Fibroblast of the aortic adventitia (primary cell): ENCODE measurements at places on chromosomes 16 and 17. TPM values are rescaled to one million over a fixed set of nuclear protein-coding genes. Genes with fewer than 3 reads are reported as not detected.
A peak's percentile ranks its signal among the peaks of the same experiment; 100 is the strongest.

DNA sequence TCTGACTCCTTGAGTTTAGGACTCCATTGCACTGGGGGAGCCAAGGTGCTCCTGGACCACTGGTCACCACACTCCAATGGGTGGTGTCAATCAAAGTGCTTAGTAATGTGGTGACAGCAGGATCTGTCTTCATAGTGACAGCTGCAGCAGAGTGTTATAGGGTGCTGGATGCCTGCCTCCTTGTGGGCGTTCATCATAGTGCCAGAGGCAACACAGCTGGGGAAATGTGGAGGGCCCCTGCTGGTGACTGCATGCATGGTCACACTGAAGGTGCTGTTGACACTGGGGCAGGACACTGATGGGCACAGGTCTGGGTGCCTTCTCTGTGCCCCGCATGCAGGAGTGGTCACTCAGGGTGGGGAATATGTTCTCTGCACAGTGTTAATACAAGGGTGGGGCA, 177.5 kb upstream of the CDH8 start:
- DNase-seq = no peak

DNA sequence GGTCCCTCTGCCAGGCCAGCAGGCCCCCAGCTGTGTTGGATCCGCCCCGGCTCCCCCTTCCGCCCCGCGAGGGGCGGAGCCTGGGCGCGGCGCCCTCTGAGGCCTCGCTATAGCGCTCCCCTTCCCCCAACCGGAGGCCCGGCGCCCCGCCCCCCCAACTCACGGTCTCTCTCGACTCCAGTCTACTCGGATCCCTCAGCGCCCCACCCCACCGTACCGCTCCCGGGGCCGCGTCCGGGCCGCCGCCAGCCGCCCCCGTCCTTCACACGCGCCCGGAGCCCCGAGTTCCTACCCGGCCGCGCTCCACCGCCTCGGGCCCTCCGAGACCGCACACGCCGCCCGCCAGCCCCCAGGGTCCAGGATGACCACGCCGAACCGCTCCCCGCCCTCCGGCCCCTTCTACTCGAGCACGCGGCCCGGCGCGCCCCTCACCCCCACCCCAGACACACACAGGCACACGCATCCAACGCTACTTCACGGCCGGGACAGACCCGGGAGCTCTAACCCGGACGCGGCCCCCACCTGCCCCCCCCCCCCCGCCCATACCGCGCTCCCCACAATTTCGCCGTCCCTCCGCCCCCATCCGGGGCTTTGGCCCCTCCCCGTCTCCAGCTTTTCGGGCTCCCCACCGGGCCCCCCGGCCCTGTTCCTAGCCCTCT, 1.4 kb downstream of the PHF23 start:
- peak; percentile 54 for DNase-seq

DNA sequence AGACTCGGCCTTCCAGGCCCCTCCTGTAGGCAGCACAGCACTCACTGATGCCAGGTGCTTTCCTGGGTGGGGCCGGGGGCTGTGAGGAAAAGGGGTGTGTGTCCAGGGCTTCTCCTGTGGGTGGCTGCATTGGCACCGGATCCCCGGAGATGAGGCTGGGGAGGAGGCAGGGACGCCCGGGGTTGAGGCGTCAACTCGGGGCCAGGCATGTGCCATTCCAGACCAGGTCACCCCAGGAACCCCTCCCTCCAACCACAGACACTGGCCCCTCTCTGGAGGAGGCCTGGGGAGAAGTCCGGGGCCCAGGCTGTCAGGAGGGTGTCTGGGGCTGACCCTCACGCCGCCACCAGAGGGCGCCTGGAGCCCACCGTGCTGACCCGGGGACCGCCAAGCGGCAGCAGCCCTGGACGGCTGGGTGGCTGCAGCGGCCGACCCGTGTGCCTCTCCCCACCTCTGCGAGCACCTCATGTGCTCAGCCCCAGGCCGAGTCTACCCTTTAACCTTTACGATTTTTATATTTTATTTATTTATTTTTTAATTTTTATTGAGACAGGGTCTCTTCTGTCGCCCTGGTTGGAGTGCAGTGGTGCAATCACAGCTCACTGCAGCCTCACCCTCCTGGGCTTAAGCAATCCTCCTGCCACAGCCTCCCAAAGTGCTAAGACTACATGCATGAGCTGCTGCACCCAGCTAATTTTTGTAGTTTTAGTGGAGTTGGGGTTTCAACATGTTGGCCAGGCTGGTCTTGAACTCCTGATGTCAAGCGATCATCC, 3.2 kb upstream of the METRN start:
- peak; percentile 61 for DNase-seq

DNA sequence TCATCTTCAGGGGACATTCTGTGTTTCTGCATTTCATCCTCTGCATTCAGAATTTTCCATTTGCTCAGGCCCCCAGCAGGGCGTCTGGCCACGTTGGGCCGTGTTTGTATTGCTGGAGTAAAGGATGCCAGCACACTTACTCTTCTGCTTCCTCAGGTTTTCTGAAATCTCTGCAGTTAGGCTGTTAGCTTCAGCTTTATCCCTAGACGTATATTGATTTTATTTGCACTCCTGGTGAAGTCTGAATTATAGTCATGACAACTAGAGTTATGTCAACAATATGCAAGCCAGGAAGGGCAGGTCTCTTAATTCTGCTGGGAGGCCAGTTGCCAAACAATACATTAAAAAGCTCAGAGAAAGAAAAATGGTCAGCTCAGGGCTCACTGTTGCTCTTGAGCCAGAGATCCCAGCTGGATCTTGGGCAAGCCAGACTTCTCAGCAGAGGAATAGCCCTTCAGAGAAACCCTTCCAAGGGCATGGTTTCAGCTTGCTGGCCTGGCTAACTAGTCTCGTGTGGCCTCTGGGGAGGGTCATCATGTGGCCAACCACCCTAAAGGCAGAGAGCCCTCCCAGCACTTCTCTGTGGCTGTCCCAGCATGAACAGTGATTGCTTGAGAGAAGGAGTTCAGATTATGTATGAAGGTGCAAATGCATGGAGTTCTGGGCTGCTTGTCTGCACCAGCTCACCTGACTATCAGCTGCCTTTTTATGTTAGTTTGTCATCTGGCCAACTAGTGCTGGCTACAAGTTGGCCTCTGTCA, 110.2 kb upstream of the CACNG5 start:
- DNase-seq = peak; percentile 95

MT4 gene
- total RNA-seq = not detected in 2 replicates

ATP2A1 gene
- total RNA-seq = 0.18 TPM in 1 of 2 replicates, not detected in the other

GRCh38 chr17:50661348-50661747, 26.7 kb downstream of the ABCC3 start:
- DNase-seq = no peak

DNA sequence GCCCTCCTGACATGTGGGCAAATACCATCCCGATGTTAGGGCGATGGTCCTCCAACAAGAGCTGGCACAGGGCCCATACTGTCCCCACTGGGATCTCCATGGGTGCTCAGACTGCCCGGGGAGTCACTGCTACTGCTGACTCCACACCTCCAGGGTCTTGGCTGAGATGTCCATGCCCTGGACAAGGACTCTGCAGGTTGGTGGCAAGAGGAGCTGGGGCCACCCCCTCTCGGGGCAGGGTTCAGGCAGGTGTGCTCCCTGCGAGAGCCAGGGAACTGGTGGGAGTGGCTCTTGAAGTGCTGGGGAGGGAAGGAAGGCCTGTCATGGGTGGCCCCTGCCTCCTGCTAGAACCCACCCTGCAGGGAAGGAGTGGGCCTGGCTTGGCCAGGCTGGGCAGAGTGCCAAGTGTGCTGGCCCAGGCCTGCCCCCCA, 6.4 kb downstream of the CASKIN2 start:
- DNase-seq = no peak

DNA sequence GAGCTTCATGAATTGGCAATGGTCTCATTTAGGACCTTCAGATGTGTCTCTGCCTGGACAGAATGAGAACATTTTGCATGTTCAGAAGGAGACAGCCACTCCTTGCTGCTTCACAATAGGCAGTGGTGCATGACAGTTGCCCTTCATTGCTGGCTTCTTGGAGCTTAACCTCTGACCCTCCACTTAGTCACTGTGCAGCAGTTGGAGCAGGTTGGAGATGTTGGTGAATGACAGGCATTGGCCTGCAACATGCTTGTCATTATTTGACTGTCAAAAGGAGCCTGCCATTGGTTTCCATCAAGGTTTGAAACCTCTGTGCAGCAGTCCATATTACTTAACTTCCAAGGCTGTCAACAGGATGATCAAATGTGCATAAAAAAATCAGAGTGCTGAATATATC, 22.7 kb downstream of the FTO start:
- no peak for DNase-seq

CFAP119 gene
- 0.49 and 2.7 TPM in 2 replicates for total RNA-seq

DNA sequence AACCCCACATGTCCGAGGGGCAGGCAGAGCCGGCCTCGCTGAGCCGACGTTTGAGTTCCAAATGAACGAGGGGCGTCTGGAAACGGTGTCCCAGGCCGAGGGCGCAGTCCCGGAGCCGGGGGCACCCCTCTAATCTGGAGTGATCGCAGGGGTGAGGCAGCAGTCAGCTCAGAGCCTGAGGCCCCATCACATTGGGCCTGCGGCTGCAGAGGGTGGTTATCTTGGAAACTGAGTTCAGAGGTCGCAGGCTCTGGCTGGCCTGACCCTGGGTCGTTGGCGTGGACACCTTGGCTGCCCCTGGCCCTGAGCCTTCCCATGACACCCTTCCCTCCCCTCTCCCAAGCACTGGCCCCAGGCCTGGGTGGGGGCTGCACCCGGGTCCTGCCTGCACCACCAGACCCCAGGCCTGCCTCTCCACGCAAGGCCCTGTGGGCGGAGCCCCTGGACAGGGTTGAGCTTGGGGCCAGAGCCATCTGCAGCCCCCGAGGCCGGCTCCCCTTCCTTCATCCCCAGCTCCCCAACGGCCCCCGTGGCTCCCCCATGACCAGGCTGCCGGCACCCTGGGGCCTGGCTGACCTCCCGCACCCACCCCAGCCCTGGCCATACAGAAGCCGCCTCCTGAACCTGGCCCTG, 45.6 kb downstream of the ZFPM1 start:
- no peak for DNase-seq

ZFP3 gene
- total RNA-seq = 0.74 and 1.4 TPM in 2 replicates
